ENCODE measurements at places on chromosomes 7 and 10.

- DNase-seq, result no peak
These were observed 46.5 kb downstream of the SVOPL start for GRCh38 chr7:138654616-138655015.

DNA sequence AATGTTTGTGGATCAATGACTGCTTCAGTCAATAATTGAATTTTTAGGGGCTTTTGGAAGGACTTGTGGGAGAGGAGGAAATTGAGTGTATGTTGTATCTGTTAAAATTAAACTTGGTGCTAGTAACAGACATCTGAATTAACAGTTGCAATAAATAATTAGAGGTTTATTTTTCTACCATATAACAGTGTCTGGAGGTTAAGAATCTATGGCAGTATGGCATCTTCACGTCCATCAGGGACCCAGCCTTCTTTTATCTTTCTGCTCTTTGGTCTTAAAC lies 72.8 kb upstream of the HABP2 start:
- no peak for DNase-seq

DNA sequence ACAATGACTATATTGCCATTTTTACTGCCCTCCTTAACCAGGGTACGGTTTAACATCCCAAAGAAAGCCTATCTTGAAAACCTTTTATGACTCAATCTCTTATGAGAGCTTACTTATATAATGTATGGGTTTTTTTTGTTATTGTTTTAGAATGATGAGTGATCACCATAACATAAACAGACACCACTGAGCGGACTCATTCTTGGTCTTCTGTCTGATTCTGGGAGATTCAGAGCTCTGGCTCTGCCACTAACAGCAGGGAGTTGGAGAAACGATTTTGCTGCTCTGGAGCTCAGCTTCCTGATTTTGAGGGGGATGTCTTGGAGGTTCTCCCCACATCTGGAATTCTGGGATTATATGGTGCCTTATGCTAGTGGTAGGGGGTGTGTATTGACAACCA lies 244.1 kb downstream of the FRMD4A start:
- DNase-seq, result no peak

GRCh38 chr10:79124066-79124465 lies 55.3 kb downstream of the ZMIZ1 start:
- DNase-seq, result no peak

DNA sequence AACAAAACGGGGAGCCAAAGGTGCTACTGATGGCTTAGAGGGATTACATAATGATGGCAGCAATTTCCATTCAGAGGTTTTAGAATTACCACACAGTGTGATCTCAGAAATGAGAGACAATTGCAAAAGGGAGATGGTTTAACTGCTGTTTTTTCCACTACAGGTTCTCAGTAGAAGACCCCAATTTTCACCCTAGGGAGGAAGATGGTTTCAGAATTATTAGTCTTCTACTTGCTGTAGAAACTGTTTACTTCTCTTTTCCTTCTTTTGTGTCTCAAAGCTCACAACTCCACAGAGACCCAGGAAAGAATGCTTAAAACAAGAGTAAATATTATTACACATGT lies 226.5 kb downstream of the INHBA start:
- no peak for DNase-seq

DNA sequence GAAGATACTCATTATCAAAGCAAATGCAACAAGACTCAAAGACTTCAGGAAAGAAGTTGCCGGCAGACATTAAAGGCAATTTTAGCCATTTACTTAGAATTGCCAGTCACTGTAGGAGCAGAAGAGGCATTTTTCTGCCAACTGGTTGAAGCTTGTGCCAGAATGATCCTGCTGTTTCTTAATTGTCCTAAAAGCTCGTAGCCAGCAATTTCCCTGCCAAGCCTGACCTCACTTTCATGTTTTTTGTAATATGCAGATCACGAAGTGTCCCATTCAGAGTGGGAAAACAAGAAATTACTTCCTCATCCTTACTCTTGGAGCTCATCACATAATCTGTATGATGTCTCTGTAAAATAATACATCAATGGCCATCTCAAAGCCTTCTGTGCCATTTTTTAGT lies 130.9 kb upstream of the ANKRD1 start:
- peak; percentile 93 for DNase-seq

DNA sequence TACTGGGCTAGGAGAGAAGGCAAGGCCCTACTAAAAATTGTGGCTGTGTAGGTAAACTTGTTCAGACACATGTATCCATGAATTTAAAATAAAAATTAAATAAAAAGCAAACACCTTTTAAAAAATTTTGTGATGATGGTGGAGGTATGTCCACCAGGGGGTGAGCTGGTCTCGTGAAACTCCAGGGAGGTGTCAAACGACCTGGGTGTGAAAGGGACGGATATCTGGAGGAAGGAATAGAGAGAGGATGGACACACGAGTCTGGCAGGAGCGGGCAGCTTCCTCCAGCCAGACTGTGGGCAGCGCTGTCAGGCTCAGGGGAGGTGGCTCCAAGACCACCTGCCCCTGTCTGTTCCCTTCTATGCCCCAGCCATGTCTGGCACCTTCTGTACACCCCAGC lies 34.8 kb upstream of the DMBT1 start:
- DNase-seq, result no peak

GRCh38 chr10:17586821-17587234 lies 30.3 kb downstream of the HACD1 start:
- no peak for DNase-seq

DNA sequence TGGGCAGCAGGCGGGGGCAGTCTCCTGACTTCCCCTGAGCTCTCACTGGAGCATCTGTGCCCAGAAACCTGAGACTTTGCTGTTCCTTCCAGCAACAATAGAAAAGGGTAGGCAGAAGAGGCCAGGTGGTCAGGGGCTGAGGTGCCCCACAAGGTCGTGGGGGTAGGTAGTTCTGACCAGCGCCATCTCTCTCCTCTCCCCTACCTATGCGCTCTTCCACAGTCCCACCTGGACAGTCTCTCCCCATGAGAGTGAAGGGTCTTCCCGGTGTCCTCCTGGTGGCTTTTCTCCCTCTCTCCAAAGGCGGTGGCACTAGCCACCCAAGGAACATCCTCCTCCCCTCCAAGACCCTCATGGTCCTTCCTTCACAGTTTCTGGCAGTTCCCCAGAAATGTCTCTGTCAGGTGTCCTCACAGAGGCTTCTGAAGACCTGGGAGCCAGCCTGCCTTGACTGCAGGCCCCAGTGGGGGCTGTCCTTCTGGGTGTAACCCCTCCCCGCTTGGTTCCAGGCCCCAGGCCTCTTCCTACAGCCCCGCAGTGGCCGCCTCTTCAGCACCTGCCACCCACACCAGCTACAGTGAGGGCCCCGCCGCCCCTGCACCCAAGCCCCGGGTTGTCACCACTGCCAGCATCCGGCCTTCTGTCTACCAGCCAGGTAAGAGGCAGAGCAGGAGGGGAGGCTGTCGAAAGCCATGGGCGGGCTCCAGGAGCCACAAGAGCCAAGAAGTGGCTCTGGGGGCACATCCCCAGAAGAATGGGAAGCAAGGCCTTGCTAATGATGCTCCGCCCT lies 41.3 kb downstream of the LDB3 start:
- DNase-seq, result no peak

DNA sequence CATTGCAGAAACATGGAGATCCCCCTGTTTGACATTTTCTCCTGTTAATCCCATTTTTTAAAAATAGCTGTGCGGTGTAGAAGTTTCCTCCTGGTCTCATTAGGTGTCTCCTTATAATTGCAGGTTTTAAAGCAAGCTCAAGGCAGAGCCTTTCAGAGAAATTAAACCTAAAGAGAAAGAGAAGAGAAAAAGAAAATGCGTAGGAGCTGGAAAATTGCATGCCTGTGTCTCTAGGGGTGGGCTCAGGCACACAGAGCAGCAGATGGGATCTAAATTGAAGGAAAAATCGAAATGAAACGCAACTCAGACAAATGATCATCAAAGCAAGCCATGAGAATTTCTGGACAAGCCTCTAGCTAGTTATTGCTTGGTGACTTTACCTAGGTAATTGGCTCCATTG lies 40.1 kb downstream of the GPR26 start:
- DNase-seq, result no peak

- no peak for DNase-seq
These were observed 221.2 kb downstream of the PARD3 start for GRCh38 chr10:34593930-34594329.

DNA sequence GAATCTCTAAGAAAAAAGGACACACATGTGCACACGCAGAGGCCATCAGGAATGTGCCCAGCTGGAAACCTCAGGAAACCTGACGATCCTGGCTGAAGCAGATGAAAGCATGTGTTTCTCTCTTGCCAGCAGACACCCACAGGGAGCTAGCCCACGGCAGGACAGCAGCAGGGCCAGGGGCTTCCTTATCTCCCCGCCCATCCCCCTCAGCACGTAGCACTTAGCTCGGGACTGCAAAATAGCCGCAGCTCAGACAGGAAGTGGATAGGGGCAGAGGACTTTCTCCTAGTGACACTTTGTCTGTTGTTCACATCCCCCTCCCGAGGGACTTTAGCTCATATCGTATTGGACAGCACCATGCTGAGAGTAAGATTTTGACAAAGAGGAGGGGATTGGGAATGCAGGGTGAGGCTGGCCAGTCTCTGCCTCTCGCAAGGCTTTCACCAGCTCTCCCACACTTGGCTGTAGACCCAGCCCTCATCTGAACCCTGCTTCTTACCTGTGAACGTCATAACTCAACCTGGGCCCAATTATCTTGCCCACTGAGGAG lies 63.8 kb downstream of the MKI67 start:
- no peak for DNase-seq

DNA sequence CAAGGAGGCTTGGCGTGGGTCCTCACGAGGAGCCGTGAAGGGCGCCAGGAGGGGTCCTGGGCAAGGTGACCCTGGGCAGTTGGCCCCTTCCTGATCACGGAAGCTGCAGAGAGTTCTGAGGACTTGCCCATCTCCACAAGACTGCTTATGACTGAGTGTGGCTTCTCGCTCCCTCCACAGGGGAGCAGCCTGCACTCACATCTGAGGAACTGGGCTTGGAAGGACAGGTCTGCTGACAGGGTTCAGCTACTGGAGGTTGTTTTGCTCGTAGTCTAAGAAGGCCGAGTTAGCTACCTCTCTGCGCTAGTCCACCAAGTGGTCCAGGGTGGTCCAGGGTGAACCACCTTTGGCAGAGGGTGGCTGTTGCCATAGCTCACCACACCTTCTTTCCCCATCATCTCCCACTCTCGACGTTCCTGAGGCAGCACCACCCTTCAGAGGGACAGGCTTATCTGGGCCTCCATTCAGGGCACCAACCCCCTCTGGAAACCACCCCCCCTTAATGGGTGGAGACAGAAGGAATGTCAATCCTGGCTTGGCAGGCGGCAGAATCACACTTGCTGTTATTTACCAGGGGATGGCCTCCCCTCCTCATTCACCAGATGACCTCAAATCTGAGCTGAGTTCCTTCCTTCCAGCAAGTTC lies 38.2 kb downstream of the FAM53B start:
- DNase-seq, result no peak

DNA sequence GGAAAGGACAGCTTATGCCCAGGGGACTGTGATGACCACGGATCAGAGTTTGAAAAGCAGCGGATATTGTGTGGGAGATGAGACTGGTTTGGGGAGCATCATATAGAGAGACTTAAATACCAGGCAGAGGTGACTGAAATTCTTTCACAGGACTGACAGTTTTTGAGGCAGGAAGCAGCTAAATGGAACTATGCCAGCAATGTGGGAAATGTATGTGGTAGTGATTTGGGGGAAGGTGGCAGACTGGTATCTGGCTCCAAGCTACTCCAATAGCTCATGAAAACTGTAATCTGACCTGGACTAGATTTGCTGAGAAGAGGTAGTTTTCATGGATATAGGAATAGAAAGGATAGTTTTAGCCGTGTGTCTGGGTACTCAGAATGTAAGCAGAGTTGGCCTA lies 592.6 kb downstream of the REEP3 start:
- DNase-seq, result no peak

DNA sequence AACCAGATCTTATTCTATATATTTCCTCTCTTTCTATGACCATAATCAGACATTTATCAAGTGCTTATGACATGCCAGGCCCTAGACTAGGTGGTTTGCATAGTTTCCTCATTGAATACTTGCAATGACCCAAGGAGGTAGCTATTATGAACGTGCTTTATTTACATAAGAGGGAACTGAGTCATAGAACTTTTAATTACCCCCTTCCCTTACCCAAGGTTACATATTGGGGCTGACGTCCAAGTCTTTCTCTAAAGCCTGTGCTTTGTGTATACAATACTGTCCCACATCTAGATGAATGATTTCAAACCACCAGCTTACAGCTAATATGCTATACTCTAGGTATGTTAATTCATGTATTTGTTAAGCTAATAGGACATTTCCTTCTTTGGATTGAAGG lies 91.9 kb upstream of the NPY start:
- DNase-seq, result no peak

DNA sequence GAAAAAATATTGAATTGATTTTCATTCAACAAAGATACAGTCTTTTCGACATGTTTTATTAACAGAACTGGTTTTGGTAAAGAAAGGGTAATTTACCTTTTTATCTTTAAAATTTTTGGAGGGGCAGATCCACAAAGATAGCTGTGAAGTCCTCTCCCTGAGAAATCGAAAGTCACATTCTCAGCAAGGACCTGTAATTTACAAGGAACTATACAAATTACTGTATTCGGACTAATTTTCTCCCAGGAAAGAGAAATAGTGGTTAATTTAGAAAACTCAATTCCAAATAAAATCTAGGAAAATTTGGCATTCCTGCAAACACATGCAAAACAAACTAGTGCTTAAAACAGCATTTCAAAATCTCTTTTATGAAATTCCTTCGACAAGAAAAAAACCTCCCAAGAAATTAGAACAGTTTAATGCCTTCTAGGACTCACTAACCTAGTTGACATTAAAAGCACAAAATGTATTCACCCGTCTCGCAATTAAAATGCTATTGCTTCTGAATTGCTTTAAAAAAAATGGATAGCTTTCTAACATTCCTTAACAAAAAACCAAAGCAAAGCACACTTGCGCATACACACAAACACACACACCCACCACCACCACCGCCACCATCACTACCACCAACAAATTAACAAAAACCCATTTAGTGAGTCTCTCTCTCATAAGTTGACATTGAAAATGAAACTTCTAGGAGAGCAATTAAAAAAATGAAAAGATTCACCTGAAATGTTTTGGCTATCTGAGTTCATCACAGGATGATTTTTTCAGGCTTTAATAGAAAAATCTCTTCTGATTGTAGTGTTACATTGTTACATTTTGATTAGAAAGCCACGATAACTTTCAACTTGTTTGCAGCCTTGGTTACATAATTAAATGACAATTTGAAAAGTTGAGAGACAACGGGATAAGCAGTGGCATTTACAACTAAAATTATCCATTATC lies 4.0 kb upstream of the NKX2-3 start:
- DNase-seq, result no peak

DNA sequence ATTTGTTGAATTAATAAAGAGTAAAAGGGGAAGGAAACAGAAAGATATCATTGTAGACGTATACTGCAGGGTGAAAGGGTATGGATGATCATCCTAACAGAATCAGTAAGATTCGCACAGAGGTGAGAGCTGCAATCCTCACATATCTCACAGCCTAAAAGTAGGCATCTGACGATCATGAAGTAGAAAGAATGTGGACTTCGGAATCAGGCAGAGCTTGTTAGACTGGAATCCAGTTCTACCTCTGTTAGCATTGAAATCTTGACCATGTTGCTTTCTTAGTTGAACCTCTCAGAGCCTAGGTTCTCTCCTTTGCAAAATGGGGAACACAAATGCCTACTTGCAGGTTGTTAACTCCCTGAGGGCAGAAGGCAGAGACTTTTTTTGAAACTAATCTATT lies 320.0 kb upstream of the C7orf33 start:
- DNase-seq, result no peak

GRCh38 chr10:5349362-5349761 lies 15.4 kb upstream of the UCN3 start:
- DNase-seq, result no peak

- no peak for DNase-seq
These were observed 378 bp upstream of the PRKCQ start for GRCh38 chr10:6580279-6581029.

GRCh38 chr10:34188221-34188620 lies 626.9 kb downstream of the PARD3 start:
- no peak for DNase-seq

Data from NCI-H1694 (cell line).